ENCODE measurements at places on chromosomes 2 and 18.

- no peak for DNase-seq
Observed at GRCh38 chr2:74819702-74820101, 14.2 kb upstream of the HK2 start.

GRCh38 chr2:234446404-234447076 lies 50.3 kb downstream of the ARL4C start:
- no peak for DNase-seq

DNA sequence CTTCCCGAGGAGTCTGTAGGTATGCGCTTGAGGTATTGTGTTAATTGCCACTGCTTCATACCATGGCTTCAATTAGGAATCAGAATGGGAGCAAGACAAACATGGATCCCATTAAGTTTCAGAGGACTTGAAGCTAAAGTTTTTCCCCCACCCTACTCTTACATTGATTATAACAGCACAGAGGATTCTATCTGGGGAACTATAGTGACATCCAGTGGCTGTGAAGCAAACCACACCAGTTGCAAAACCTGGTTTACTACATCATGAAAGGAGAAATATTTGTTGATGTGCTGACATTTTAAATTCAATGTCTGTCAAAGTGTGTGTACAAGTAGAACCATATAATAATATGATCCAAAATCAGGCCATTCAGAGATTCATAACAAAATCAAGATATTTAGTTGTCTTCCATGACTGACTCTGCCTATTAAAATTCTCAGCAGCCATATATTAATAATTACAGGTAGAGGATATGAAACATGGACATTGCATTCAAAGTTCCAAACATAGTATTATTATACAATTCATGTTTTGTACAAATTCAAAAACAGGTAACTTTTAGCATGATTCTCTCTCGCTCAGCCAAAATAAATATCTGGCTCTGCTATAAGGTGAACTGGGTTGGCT lies 82.9 kb downstream of the GRB14 start:
- no peak for DNase-seq

GRCh38 chr2:127542231-127542630 lies 6.7 kb downstream of the MYO7B start:
- no peak for DNase-seq

DNA sequence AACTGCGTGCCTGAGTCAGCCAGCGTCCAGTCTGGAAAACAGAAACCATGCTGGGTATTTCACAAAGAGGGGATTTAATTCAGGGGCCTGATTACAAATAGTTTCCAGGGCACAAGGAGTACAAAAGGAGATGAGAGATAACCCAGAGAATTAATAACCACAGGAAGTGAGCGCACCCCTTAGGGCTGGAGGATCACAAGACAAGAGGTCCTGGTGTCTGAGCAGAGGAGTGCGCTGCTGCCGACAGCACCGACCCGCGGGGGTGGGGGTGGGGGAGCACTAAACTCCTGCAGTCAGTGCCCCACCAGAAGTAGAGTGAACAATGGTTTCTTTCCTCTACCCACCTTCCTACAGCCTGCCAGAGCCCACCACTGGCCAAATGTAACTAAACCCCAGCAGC lies 20.8 kb upstream of the MAL start:
- no peak for DNase-seq

- DNase-seq: peak; percentile 19
Observed at GRCh38 chr2:137865954-137866540, 98.2 kb upstream of the HNMT start.

- no peak for DNase-seq
Observed at GRCh38 chr18:10689236-10690034, 163.6 kb downstream of the NAPG start.

DNA sequence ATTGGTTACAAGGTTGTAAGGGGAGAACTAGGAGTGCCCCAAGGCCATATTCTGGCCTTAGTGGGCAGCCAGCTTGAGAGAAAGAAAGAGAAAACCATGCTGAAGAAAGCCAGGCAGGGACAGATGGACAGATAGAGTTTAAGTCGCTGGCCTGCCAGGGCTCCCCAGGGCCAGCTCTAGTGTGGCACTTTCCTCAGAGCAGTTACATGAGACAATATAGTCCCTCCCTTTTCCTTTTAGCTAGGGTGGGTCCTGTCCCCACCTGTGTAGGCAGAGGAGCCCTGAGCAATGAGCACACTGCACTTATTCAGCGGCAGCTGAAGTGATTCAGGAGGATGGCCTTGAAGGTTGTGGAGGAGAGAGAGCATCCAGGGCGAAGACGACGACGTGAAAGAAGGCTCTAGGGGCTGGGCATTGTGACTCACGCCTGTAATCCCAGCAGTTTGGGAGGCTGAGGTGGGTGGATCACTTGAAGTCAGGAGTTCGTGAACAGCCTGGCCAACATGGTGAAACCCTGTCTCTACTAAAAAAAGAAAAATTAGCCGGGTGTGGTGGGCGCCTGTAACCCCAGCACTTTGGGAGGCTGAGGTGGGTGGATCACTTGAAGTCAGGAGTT lies 152.0 kb upstream of the SLC1A4 start:
- no peak for DNase-seq

Measured in SHP77 (cell line).